ENCODE measurements at places on chromosomes 7 and 10.

GRCh38 chr10:70378122-70378521 is 4.3 kb downstream of the LRRC20 start:
- H3K27ac ChIP-seq = no peak overlapping the region
- H3K27me3 ChIP-seq = peaks cover 18% of the 10 kb centered on the region
- no peak for DNase-seq
- peaks cover 11% of the 10 kb centered on the region for H3K36me3 ChIP-seq
- H3K4me1 ChIP-seq = peaks cover 2% of the 10 kb centered on the region
- H3K4me3 ChIP-seq = no peak overlapping the region

GRCh38 chr7:132652507-132652906 is 76.2 kb upstream of the PLXNA4 start:
- H3K27ac ChIP-seq = no peak overlapping the region
- H3K4me1 ChIP-seq = peaks cover 10% of the 10 kb centered on the region
- DNase-seq = no peak
- H3K36me3 ChIP-seq = no peaks in the 10 kb centered on the region
- no peak overlapping the region for H3K4me3 ChIP-seq

- DNase-seq = no peak
- H3K27ac ChIP-seq = no peak overlapping the region
- no peaks in the 10 kb centered on the region for H3K4me1 ChIP-seq
- no peaks in the 10 kb centered on the region for H3K27me3 ChIP-seq
Observed at GRCh38 chr10:13658264-13658663, 71.5 kb downstream of the PRPF18 start.

DNA sequence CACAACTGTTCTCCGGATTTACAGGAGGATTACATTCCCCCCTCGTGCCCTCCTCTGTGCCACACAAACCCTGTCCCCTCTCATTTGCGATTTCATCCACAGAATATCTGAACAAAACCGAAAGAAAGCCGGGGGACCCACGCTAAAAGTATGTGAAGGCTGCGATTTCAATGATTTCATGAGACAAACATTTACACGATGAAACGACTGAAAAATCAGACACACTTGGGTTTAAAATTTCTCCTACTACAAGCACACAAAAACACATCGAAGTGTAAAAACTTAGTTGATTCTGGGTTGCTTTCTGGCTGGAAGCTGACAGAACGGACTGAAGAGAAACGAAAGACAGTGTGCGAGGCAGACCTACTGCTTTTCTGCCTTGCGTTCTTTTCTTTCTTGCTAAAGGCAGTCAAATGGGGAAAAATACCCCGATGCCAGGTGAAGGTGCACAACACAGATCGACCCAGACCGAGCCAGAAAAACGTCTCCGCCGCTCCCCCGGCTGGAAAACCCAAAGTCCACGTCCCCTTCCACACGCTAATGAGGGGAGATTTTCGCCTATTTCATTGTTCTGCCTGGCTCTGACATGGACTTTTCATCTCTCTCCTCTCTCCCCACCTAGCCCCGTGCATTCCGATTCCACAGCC is 1.2 kb downstream of the HIPK2 start:
- H3K27me3 ChIP-seq = peaks cover 33% of the 10 kb centered on the region
- no peak for DNase-seq
- H3K4me1 ChIP-seq = peaks cover 3% of the 10 kb centered on the region
- no peaks in the 10 kb centered on the region for H3K36me3 ChIP-seq

DNA sequence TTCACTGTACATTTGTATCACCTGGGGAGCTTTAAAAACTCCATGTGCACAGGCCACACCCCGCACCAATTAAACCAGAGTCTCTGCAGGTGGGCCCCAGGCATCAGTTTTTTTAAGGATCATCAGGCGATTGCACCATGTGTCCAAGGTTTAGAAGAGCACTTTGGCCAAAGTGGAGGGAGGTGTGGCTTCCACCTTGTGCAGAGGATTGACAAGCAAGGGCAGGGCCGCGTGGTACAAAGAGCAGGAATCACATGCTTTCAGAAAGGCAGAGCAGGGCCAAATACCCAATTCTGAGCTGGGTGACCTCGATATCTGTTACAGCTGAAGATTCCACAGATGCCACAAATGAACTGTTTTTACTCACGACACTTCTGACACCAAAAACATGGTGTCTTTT is 52.4 kb downstream of the NOC3L start:
- H3K27ac ChIP-seq = no peak overlapping the region
- H3K27me3 ChIP-seq = no peaks in the 10 kb centered on the region
- no peak for DNase-seq
- H3K36me3 ChIP-seq = no peaks in the 10 kb centered on the region
- H3K4me1 ChIP-seq = no peaks in the 10 kb centered on the region
- no peak overlapping the region for H3K4me3 ChIP-seq

- no peak overlapping the region for H3K27ac ChIP-seq
- no peaks in the 10 kb centered on the region for H3K36me3 ChIP-seq
- no peak overlapping the region for H3K4me3 ChIP-seq
- DNase-seq = no peak
Observed at GRCh38 chr10:113753020-113753692, 1.7 kb downstream of the PLEKHS1 start.

DNA sequence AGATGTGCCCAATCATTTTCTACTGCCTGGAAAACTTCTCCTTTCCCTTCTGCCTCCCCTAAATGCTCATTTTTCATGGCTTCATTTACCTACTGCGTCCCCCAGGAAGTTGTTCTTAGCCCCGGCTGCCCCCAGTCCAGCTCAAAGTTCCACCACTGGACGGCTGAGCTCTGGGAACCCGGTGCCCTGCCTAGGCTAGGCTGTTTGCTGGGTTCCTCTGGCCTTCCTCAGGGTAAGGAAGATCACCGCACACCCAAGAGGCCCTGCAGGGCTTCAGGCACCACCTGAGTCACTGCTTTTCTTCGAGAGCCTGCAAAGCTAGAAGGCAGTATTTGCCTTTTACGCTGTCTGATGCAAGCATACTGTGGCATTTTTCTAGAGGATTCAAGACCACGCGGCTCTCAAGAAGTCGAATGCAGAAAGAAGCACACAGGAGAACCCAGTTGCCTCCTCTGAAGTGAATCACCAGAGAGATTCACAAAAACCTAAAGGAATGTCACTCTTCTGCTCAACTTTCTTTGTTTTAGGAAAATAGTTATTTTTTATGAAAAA is 46.7 kb upstream of the ZMIZ1 start:
- no peaks in the 10 kb centered on the region for H3K36me3 ChIP-seq
- DNase-seq = no peak
- no peak overlapping the region for H3K27ac ChIP-seq
- H3K4me1 ChIP-seq = peaks cover 6% of the 10 kb centered on the region

DNA sequence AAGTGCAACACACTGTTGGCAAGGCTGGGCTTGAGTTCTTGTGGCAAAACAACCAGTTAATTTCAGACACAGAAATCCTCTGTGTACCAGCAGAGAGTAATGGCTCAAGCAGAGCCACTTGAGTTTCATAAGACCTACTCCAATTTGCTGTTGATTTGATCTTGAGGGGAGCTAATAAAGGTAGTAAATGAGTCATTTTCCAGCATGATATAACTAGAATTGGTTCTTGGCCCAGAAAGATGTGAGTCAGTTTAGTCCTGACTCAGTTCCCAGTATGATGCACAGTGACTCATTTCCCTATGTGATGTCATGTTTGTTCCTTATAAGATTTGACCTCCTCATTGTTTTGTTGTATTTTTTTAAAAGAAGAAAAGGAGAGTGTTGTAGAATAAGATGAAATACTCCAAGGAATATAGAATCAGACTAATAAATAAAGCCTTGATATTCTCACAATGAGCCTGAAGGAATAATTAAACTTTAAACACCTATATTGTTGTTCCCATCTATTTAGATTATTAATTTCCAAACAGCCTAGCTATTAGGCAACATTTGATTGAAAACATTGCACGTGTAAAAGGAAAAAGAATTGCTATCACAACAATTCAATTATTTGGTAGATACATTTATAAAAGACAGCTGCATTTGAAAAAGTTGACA is 186.2 kb downstream of the REEP3 start:
- H3K27me3 ChIP-seq = no peaks in the 10 kb centered on the region
- H3K27ac ChIP-seq = no peak overlapping the region
- DNase-seq = no peak
- H3K36me3 ChIP-seq = no peaks in the 10 kb centered on the region
- no peak overlapping the region for H3K4me3 ChIP-seq
- peaks cover 12% of the 10 kb centered on the region for H3K4me1 ChIP-seq
